ENCODE measurements at places on chromosomes 1 and 21.

GRCh38 chr21:16205527-16205926 lies 475.7 kb downstream of the USP25 start:
- no peak for DNase-seq

- no peak for DNase-seq
Measured at GRCh38 chr1:216310776-216311175, 112.5 kb downstream of the USH2A start.

DNA sequence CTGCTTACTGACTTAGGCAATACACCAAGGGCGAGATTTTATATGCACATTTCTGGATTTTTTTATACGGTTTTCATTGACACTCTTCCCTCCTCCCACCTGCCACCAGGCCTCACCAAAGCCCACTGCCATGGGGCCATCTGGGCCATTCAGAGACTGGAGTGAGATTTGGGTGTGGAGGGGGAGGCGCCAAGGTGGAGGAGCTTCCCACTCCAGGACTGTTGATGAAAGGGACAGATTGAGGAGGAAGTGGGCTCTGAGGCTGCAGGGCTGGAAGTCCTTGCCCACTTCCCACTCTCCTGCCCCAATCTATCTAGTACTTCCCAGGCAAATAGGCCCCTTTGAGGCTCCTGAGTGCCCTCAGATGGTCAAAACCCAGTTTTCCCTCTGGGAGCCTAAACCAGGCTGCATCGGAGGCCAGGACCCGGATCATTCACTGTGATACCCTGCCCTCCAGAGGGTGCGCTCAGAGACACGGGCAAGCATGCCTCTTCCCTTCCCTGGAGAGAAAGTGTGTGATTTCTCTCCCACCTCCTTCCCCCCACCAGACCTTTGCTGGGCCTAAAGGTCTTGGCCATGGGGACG lies 57.9 kb downstream of the LACTBL1 start:
- no peak for DNase-seq

DNA sequence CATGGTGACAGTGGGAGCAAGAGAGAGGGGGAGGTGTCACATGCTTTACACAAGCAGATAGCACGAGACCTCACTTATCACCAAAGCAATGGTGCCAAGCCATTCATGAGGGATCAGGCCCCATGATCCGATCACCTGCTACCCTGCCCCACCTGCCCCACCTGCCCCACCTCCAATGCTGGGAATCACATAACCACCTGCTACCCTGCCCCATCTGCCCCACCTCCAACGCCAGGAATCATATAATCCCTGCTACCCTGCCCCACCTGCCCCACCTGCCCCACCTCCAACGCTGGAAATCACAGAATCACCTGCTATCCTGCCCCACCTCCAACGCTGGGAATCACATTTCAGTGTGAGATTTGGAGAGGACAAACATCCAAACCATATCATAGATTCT lies 10.6 kb upstream of the AIRE start:
- DNase-seq: no peak

GRCh38 chr1:89733748-89734147 lies 87.1 kb upstream of the LRRC8D start:
- no peak for DNase-seq

- DNase-seq: no peak
Measured at GRCh38 chr1:172322219-172323061, 98.0 kb upstream of the C1orf105 start.

DNA sequence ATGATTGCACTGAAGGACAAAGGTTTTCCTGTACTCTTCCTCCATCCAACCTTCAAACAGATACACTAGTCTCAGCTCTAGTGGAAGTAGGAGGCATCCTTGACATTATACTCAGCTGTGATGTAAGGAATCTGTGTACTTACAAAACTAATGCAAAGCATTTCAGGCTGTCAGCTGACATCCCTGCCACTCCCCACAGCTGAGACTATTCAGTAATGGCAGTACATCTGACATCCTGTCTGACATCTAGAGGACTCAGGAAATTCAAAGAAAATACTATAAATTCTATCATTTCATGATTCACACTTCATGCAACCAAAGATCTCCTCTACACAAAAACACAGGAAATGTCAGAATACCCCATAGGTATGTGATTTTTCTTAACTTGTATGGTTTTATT lies 325.8 kb downstream of the SMYD3 start:
- no peak for DNase-seq

DNA sequence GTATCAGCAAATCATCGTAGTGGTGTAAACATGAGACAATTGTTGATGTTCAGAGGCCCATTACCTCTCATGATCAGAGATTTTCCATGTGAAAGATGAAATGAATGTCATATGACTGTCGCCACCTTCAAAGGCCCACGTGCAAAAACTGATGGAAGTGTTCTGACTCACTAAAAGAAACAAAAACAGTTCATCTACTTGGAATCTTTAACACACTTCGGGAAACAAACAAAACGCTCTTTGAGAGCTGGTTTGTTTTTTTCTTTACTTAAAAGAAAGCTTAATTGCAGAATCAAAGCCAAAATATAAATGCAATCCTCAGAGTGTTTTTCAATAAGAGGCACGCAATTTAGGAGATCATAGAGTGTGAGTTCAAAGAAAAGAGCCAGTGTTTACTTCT lies 100.8 kb downstream of the PLPPR4 start:
- no peak for DNase-seq

DNA sequence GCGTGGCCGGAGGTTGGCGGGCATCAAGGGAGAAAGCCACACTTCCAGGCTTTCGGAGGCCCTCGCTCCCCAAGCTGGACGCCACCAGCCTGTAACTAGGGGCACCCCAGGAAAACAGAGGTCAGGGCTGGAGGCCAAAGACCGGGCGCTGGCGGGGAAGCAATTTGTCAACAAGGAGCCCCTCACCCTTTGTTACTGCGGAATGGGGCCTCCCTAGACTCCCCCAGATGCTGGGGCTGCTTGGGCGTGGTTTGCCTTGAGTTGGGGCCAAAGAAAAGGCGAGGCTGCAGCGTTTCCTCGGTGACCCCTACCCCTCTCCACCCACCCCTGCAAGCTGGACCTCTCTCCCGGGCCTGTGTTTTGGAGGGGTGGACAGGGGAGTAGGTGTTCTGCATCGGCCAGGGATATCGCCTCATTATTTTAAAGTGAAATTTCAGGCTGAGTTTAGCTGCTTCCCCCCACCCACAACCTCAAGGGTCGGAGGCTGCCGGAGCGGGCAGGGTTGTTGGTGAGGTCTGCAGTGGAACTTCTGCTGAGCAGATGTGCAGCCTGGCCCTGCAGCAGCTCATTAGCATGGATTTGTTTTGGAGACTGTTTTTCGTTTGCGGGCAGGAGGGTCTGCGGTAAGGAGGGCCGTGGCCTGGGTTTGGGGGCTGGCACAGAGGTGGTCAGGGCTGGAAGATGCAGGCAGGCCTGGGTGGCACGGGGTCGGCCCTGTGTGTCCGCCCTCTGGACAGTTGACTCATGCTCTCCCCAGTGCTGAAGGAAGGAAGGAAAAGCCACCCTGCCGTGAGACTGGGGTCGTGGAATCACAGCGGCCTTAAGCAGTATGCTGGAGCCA lies 1.5 kb downstream of the NBL1 start:
- no peak for DNase-seq

GRCh38 chr1:6785318-6785727 lies at the start of gene CAMTA1:
TSS of gene CAMTA1 (plus strand) at chr1:6785454. CDS start at chr1:6785531, 77 bp downstream.
- DNase-seq: no peak

DNA sequence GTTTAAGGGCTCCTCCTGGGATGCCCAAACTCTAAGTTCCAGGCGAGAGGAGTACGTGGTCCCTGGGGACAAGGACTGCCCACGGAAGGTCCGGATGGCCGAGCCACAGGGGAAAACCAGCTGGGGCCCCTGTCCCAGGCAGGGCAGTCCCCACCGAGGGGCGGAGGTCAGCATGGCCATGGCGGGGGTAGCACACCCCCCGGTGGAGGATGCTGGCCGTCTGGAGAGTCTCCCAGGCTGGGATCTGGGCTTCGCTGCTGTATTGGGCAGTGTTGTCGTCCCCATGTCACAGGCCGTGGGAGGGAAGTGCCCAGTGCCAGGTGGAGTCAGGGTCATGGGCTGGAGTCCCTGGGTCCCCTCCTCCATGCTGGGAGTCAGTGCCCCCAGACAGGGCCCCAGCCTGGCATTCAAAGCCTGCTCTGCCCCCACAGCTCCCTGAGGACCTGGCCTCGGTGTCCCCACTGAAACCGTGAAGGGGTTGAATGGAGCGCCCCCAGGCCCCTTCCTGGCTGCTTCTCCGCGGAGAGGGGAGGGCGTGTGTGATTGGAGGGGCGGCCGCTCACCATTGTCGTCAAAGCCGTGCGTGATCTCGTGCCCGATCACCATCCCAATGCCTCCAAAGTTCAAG lies 6.8 kb downstream of the PRXL2B start:
- DNase-seq: no peak

GRCh38 chr1:19621274-19621950 lies 22.7 kb upstream of the NBL1 start:
- DNase-seq: no peak

DNA sequence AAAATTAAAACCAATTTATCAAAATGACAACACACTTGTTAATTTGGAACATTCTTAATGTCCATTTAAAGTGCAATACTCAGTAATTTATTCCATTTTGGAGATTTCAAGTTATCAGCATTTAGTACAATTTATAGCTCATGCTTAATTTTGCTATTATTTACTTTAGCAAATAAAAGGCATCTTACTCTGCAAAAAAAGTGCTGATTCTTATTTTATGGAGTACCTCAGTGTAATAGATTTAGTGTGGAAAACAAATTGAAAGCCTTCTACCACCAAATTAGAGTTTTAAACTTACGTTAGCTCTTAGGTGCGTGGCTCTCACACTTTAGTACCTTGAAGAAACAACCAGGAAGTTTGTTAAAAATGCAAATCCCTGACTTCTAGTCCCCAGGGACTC lies 208.4 kb upstream of the NRIP1 start:
- no peak for DNase-seq

DNA sequence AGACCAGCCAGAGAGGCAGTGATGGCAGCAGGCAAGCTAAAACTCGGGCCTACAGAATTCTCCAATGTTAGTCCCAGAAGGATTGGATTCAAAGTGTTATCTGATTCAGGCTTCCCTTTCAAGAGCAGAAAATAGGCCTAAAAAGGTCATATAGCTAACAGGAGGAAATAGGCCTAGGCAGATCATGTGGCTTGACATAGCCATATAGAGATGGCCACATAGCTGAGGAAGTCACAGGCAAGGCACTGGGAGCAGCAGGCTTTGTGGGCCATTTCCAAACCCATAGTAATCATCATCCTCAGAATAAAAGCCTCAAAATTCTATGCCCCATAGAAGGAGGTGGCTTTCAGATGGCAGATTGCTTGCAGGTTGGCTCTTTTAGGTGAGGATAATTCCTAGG lies 29.0 kb upstream of the LMO4 start:
- no peak for DNase-seq

- no peak for DNase-seq
Measured at GRCh38 chr21:20652846-20653245, 345.4 kb upstream of the NCAM2 start.

DNA sequence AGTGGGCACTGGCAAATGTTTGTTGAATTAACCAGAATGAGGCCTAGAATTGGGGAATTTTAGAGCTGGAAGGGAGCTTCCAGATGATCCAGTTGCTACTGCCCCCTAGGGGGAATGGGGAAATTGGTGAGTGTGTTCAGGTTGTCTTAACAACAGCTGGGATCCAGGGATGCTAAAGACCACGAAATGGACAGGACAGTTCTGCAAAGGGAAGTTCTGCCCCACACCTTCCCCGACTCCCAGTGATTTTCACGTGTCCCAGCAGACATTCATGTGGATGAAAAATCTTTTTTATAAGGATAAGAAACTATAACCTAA lies 33.9 kb downstream of the TRIM62 start:
- DNase-seq: no peak

GRCh38 chr1:155809088-155809487 lies 47.9 kb downstream of the GON4L start:
- DNase-seq: no peak
